ENCODE measurements at places on chromosomes 11 and 22.

- no peak for DNase-seq
These were observed 27.3 kb downstream of the FAM168A start for GRCh38 chr11:73570415-73571114.

- peak; percentile 94 for DNase-seq
These were observed 38.5 kb downstream of the C11orf58 start for GRCh38 chr11:16776711-16777612.

DNA sequence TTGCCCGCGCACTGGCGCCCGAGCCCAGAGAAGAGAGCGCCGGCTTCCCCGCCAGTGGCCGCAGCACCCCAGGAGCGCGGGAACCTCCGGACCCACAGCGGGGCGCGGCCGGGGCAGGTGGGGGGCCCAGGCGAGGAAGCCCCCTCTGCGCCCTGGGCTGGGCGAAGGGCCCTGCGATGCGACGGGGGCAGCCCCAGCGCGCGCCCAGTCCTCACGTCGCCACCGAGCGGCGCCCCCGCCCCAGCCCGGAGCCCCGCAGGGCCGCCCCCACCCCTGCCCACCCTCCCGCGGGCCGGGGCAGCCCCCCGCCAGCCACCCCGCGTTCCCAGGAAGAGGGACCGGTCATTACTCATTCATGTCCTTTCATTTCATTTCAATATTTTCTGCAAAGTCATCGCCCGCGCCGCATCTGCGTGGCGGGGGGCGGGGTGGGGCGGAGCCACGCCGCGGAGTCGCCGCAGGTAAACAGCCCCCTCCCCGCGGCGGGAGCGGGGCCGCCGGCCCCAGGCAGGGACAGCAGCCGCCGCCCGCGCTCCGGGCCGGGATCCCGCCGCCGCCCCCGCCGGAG is 673 bp upstream of the PANX2 start:
- no peak for DNase-seq

GRCh38 chr22:26302726-26303125 is 126.3 kb upstream of the ASPHD2 start:
- DNase-seq, result peak; percentile 76

- DNase-seq, result no peak
These were observed 10.1 kb downstream of the BMAL1 start for GRCh38 chr11:13287681-13288080.

DNA sequence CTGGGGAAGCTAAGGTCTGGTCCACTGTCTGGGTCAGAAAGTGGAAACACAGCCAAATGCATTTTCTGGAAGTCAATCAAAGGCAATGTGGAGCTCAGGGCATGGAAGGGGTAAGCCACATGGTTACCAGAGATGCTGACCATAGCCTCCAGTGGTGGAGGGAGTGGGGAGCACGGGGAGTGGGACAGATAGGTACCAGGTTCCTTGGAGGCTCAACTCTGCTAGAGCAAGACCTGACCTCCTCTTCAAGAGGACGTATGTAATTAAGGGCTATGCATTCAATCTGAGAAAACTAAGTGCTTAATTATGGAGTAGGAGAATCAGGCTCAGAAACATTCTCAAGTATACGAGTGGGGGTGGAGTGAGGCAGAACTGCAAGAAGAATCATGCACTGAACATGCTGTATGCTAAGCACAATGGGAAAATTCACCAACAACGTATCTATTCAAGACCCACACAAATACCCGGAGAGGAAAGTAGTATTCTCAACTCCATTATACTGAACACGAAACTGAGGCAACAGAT is 65.2 kb upstream of the PHOX2A start:
- no peak for DNase-seq

- no peak for DNase-seq
These were observed 349.4 kb downstream of the FAM181B start for GRCh38 chr11:82384308-82384707.

DNA sequence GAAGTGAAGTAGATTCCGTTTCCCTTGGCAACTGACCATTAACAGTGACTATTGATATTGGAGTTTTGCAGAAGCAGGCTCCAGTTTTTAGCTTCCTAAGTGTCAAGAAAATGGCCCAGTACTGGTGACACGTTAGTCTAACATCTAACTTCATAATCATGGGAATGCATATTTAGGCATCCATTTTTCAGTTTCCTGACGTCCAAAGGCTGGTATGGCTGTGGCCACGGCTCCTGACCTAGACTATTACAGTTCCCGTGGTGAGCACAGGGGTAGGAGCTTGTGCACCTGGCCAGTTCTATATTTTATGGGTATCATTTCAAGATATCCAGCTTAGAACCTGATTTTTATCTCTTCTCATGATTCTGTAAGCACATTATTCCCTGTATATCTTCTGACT is 323.8 kb downstream of the GUCY1A2 start:
- no peak for DNase-seq

DNA sequence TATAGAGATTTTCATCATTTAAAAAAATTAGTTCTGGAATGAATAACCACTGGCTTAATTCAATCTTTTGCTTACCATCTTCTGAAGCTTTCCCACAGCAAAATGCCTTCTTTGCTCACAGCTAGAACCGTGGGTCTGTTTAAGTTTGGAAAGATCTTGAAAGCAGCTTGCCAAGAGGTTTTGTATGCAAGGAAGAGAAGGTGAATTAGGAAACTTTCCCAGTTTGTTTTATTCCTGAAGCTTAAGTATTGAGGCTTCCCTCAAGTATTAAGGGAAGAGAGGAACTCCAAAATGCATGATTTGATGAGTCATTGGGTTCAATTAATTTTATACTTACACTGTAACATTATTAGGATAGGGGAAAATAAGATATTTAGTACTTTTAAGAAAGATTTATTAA is 1.9 kb upstream of the ARHGEF12 start:
- DNase-seq, result no peak

DNA sequence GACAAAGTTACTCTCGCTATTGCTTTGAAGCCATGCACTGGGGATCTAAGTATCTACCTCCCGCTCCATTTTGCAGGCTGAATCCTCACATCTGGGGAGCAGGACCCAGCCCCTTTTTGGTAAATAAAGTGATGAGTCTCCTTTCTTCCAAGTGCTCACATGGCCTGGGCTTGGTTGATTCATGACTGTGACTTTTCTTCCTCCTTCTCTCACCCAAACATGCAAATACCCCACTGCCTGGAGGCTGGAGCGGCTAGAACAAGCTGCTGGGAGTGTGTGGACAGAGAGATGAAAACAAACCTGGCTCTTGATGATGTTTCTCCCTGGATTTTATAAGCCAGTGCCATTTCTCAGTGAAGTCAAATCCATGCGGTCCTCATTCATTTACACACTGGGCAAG is 72.7 kb downstream of the TRIM29 start:
- DNase-seq, result peak; percentile 31

DNA sequence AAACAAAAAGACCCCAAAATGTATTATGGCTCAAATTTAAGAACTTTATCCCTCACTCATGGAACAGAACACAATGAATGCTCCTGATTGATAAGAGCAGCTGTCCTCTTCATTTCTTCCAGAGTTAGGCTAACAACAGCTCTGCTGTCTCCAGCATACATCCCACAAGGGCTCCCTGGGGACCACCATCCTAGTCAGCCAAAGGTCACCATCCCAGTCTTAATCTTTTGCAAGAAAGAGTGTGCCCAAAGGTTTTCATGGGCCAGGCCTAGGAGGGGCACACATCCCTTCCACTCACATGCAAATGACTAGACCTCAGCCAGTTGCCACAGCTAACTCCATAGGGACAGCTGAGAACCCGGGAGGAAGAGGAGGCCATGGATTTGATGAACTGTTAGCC is 555.3 kb downstream of the BUD13 start:
- DNase-seq, result no peak

Data from spinal cord (tissue), 10 donors.